Ovary (tissue), 10 donors: ENCODE measurements at places on chromosomes 5 and 9. TPM values are rescaled to one million over a fixed set of nuclear protein-coding genes. Genes with fewer than 3 reads are reported as not detected.

PPP6C gene
- total RNA-seq: 39.7 TPM

FBLL1 gene
- total RNA-seq: 4.9 TPM

SLC4A9 gene
- not detected for total RNA-seq

LRRC19 gene
- not detected for total RNA-seq

LRSAM1 gene
- 14.2 TPM for total RNA-seq

PCDHB2 gene
- total RNA-seq: 1.9 TPM

SCGB3A2 gene
- not detected for total RNA-seq

ECM2 gene
- total RNA-seq: 65.9 TPM

AQP7 gene
- total RNA-seq: 2.2 TPM

SPATA31E1 gene
- not detected for total RNA-seq

LCN9 gene
- not detected for total RNA-seq

CARD9 gene
- total RNA-seq: 0.92 TPM

DNA sequence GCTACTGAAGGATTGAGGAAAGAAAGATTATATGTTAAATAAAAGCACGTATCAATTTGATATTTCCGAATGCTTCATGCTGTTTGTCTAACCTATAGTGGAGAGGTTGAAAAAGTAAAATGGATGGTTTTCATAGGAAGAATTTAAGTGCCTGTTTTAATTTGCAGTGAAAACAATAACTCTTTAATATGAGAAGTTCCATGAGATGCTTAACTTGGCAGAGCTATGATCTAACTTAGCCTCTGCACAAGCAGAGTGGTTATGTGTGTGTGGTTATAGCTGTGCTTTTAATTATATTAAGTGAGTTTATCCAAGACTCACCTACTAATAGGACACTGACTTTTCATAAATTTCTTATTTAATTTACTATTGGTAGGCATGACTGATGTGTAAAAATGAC, 57.4 kb downstream of the AOPEP start:
- H3K36me3 ChIP-seq: no peaks in the 10 kb centered on the region
- no peak for DNase-seq
- no peak overlapping the region for H3K4me3 ChIP-seq
- no peaks in the 10 kb centered on the region for H3K27me3 ChIP-seq
- H3K4me1 ChIP-seq: peaks cover 3% of the 10 kb centered on the region
- no peak overlapping the region for H3K27ac ChIP-seq

GRCh38 chr5:165134155-165134554, 1628.7 kb downstream of the MAT2B start:
- H3K36me3 ChIP-seq: no peaks in the 10 kb centered on the region
- DNase-seq: no peak
- H3K27ac ChIP-seq: no peak overlapping the region

DNA sequence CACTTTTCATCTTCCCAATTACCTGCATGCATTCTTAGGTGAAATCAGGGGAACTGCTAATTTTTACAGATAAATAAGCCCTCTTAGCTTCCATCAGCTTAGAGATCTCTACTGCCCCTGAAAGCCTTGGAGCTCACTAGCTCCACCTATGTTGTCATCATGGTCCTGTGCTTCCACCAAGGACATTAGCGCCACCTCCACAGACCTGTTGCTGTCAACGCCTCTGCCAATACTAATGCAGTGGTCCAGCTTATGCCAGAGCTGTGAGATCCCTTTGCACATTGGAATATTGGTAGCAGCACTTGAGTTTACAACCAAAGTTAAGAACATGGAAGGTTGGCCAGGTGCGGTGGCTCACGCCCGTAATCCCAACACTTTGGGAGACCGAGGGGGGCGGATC, 7.7 kb upstream of the SHISAL2B start:
- H3K27me3 ChIP-seq: no peaks in the 10 kb centered on the region
- H3K4me3 ChIP-seq: no peak overlapping the region
- H3K4me1 ChIP-seq: no peaks in the 10 kb centered on the region
- no peak for DNase-seq
- H3K27ac ChIP-seq: no peak overlapping the region

DNA sequence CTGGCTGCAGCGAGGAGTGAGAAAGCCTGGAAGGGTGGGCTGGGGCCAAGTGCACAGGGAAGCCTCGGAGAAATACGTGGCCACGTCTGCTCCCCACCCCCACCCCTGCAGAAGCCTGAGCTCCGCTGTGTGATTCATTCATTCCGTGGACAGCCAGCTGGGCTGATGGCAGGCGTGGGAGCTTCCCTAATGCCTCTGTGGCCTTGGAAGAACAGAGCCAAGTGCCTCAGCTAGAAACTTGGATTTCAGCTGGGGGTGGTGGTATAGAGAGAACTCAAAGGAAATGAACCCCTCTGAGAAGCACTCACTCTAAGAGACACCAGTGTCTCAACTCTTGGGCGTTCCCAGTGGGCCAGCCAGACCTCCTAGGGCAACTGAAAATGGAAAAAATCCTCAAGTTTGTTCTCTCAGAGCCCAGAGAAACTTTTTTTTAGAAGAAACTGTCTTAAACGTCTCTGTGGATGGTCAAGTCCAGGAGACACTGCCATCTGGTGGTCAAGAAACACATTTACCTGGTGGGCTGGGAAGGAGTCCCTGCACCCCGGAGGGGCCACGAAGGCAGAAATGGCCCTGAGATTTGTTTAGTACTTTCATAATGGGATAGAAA, 18.0 kb downstream of the ATOX1 start:
- peak; percentile 82 for DNase-seq
- H3K4me3 ChIP-seq: no peak overlapping the region
- no peaks in the 10 kb centered on the region for H3K36me3 ChIP-seq
- H3K27me3 ChIP-seq: no peaks in the 10 kb centered on the region

DNA sequence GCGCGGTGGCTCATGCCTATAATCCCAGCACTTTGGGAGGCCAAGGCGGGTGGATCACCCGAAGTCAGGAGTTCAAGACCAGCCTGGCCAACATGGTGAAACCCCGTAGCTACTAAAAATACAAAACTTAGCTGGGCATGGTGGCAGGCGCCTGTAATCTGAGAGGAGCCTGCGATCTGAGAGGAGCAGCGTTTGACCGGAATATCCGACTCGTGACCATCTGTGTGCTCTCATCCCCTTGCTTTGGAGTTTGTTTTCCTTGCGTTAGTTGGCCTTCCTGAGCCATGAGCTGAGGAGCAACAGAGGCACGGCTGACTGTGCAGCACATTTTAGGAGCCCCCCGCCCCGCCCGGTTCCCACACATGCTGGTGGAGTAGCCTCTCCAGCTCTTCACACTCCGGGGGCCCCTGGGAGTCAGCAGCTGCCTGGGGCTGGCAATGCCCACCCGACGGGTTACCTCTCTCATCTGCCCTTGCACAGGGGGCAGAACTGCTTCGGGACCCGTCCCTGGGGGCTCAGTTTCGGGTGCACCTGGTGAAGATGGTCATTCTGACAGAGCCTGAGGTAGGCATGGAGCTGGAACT, 3.0 kb downstream of the ADAMTS13 start:
- peaks cover 1% of the 10 kb centered on the region for H3K4me1 ChIP-seq
- no peak overlapping the region for H3K27ac ChIP-seq
- no peaks in the 10 kb centered on the region for H3K36me3 ChIP-seq
- no peak for DNase-seq
- no peak overlapping the region for H3K4me3 ChIP-seq

DNA sequence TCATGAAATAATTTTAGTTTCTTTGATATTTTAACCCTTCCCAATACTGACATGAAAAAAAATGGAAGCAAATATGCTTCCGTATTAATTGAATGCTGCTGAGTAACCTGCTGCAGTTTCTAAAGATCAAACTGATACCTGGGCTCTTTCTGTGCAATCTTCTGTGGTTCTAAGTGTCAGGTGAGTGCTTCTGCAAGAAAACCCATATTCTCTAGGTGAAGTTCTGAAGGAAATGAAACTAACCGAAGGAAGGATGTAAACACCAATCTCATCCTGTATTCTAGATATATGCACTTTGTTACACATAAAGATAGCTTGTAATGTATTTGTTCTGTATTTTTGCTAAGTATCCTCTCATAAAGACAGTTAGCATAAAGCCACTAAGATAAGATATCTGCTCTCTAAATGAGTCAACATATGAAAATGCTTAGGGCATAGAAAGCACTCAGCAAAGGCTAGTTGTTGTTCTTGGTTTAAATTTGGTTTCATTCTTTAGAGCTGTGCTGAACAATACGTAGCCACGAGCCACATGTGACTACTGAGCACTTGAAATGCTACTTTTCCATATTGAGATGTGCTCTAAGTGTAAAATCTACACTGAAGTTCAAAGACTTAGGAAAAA, 52.0 kb downstream of the ITGA2 start:
- DNase-seq: no peak
- H3K27ac ChIP-seq: no peak overlapping the region
- no peaks in the 10 kb centered on the region for H3K36me3 ChIP-seq

DNA sequence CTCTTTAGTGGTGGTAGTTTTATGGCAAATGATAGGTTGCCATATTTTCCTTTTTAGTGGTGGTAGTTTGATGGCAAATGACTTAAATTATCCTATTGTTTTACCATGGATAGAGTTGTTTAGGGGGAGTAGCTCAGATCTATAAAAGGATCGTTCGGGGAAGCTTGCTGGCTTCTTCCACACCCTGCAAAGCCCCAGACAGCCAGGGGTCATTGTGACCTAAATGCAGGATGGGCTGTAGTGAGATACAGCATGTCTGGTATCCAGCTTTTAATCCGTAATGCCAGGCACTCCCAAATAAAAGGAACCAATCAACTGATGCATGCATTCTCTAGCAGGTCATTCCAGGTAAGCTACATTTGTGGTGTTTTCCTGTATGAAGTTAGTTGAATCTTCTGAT, 67.1 kb downstream of the PRR16 start:
- DNase-seq: no peak
- peaks cover 1% of the 10 kb centered on the region for H3K4me1 ChIP-seq
- no peak overlapping the region for H3K27ac ChIP-seq
- no peak overlapping the region for H3K4me3 ChIP-seq

DNA sequence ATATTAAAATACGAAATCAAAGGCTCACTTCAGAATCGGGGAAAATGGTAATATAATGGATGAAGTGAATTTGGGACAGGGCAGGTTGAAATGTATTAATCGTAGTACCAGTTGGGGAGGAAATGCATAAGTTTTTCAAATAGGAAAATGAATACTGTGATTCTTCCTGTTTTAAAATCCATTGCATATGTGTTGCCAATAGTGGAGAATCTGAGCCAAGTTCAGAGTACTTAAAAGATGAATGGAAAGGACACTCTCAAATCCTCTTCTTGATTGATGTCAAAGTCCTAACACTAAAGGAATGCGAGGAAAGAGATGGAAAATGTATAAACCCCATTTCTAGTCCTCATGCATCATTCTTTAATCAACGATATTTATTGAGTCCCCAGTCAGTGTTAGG, 160.9 kb upstream of the CCNG1 start:
- DNase-seq: no peak
- H3K4me3 ChIP-seq: no peak overlapping the region
- no peaks in the 10 kb centered on the region for H3K4me1 ChIP-seq
- no peaks in the 10 kb centered on the region for H3K36me3 ChIP-seq

DNA sequence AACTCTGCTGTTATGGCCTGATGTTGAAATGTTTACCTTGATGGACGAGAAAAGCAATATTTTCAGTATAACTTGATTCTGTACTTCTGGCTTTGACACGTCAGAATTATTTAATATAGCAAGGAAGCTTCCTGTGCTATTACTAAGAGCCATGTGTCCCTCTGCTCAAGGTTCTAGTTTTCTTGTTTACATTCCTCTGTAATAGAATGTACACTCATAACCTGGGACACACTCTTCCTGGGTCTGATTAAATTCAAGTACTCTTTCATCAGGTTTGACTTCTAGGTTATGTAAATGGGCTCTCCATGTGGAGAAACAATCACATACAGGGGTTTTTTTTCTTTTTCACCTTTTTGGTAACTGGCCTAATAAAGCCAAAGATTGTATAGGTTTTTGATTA, 33.1 kb downstream of the GTF3C4 start:
- DNase-seq: no peak
- peaks cover 1% of the 10 kb centered on the region for H3K4me1 ChIP-seq
- H3K36me3 ChIP-seq: no peaks in the 10 kb centered on the region
- peak overlapping the region; percentile 46 for H3K27ac ChIP-seq

DNA sequence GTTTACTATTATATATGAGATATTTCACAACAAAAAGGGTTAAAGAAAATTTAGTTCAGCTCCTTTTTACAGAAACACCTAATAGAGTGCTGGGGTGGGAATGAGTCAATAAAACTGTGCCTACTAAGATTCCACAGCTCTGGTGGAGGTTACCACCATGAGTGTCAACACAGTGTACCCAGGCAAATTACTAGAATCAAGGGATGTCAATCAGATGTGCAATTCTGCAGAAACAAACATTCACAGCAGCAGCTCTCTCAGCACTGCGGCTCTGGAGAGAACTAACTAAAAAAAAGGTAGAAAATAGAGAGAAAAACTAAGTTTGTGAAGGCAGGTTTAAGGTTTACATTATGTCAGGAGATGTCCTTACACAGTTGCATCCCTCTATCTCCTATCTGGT, 1313.0 kb downstream of the MAT2B start:
- no peak overlapping the region for H3K27ac ChIP-seq
- no peak overlapping the region for H3K4me3 ChIP-seq
- H3K36me3 ChIP-seq: no peaks in the 10 kb centered on the region
- H3K4me1 ChIP-seq: no peaks in the 10 kb centered on the region
- DNase-seq: no peak

DNA sequence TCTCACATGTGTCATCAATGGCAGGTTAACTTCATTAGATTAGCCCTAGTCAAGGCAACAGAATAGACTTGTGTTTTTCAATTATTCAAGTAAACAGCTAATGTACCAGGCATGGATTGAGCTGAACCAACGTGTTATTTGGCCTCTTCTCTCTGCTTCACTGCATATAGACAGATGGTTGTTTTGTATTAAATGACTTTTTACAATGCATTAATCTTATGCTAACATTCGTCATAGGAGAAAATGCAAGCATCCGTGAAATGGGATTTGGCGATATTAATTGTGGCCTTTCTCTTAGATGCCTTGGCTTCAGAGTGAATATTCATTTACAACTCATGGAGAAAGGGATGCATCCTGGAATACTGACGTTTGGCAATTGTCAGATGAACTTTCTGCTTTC, 208.0 kb downstream of the KCTD16 start:
- no peaks in the 10 kb centered on the region for H3K27me3 ChIP-seq
- no peaks in the 10 kb centered on the region for H3K4me1 ChIP-seq
- H3K27ac ChIP-seq: no peak overlapping the region
- DNase-seq: no peak

DNA sequence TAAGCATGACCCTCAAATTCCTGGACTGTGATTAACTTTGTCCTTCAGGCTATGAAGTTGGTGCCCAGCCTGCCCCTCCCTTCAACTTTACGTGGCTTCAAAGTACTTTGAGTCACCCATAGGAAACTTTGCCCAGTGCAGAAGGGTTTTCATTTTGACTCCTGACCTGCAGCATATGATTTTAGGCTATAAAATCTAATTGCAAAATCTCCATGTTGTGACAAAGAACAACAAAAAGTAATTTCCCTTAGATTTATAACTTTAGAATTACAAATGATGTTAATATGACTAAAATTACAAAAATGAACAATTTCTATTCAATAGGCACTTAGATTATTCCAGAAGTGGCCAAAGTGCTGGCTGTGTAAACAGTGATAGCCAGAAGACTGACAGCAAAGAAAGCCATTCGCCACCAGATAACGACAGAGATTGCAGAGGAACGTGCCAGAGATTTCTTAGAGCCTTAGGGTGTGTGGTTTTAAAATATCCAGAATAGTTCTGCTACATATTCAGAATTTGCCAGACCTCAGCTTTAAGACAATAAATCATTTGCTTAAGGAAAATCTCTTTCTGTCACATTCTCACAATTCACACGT, 197.4 kb downstream of the SEMA5A start:
- H3K4me1 ChIP-seq: no peaks in the 10 kb centered on the region
- H3K27ac ChIP-seq: no peak overlapping the region
- no peak for DNase-seq
- H3K4me3 ChIP-seq: no peak overlapping the region
- H3K27me3 ChIP-seq: no peaks in the 10 kb centered on the region
- H3K36me3 ChIP-seq: no peaks in the 10 kb centered on the region
